ENCODE measurements at places on chromosomes 12 and 14.

- no peak for ATAC-seq
Measured at GRCh38 chr14:23252420-23253333, 14.9 kb downstream of the RNF212B start.

DNA sequence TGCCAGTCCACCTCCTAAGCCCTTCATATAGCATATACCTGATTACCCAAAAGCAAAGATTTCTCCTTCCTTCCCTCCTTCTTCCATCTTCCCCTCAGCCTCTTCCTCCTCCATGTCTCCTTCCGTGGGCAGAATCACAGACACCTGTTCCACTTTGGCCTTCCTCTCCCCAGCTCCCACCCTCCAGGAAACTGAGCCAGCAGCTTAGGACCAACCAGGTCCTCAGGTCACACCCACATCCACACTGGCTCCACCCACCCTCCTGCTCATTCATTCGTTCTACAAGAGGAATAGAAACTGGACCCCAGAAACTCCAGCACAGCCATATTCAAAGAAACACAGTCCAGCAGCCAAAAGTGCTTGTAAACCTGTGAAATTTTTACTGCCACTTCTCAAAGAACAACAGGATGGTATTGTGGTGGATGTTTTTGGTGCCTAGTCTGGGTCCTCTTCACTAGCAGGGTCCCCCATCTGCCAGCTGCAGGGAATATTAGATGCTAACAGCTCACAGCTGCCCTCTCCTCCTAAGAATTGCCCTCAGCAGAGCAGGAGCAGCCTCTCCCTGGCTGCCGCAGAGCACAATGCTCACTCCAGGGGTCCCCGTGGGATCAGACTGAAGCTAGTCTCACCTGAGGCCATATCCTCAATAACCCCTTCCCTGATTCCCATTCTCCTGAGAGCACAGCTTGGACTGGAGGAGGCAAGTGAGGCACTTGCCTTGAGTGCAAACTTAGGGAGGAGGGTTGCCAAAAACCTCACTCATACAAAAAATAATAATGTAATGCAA, 18.4 kb downstream of the CMKLR1 start:
- no peak for ATAC-seq

DNA sequence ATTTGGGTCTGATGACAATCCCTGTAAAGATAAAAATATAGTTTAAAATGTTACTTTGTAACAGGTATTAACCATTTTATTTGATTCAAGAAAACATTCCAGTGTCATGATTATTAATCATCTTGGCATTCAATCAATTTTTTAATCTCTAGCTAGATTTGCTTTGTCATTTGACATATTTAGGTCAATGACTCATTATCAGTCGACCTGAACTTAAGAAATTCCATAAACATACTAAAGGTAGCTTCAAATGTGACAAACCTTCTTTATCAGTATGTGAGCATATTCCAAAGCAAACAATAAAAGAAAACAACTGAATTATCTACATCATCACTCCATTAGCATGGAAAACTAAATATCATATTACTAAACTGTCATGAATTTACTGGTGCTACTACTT, 50.8 kb upstream of the CDKL1 start:
- no peak for ATAC-seq

- ATAC-seq, result no peak
Measured at GRCh38 chr12:54460317-54460923, 13.0 kb downstream of the GTSF1 start.

DNA sequence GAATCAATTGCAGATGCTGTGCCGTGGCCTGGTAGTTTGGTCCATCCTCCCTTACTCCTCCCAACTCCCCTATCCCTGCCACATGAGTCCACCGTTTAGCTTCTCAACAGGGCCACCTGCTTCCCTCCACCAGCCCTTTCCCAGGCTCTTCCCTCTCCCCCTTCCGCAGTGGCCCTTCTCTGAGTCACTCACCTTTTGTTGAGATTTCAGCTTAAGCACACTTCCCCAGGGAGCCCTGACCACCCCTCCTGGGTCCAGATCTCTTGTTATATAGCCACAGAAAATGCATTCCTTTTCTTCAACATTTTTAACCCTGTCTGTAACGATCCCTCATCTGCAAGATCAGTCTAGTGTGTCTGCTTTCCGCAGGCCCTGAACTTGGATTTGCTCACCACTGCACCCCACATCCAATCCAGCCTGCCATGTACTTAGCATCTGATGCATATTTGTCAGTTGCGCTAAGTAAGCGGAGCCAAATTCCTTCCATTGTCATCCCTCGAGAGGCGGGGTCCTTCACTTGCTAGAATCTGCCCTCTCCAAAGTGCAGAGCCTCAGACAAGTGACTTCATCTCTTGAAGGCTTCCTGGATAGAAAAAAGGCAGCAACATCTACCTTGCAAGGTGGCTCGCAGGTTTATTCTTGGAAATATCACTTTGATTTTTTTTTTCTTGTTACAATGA, 41.1 kb downstream of the TMEM63C start:
- no peak for ATAC-seq

- ATAC-seq, result peak; percentile 38
Measured at GRCh38 chr14:99274346-99275221, 2.6 kb upstream of the BCL11B start.

DNA sequence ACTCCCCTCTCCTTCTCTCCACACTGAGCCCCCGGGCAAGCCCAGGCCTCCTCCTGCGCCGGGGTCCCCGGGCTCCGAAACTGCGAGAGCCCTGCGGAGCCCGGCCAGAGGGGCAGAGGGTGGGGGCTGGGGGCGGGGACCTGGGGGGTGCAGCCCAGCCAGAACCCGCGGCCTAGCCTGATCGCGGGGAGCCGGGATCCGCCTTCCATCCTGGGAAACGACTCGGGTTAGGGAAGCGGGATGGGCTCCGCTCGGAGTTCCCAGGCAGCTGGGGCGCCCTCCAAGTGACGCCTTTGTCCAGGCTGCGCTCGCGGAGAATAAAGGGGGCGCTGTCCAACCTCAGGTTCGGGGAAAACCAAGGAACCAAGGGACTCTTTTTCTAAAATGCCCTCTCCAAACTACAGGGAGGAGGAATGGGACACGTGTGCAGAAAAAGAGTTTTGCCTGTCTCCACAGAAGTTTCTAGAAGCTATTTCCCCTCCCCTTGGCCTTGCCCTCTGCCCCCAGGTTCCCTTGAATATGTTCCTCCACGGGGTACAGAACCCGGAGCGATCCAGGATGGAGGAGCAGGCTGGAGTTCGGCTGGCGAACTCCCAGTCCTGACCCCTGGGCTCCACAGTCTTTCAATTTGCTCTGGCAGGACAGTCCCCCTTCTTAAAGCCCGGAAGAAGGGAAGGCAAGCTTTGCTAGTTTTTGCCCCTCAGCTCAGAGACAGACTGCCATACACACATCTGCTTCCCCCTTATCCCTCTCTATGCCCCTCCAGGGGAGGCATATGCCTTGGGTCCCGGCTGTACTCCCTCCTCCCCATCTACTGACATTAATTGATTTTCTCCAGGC, 13.9 kb downstream of the NKX2-1 start:
- no peak for ATAC-seq

DNA sequence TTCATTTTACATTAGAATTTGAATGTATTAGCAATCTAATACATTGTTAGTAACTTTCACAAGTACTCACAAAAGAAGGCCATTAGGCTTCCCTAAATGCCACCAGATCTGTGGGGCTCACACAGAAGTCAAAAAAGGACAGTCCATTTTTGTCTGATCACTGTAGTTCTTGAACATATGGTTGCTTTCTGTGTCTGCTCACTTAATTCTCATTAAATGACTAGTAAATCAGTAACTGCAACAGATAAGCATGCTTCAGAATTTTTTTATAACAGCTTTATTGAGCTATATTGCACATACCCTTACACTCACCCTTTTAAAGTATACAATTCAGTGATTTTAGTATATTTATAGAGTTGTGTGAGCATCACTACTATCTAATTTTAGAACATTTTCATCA, 71.4 kb downstream of the DENND5B start:
- no peak for ATAC-seq

- no peak for ATAC-seq
Measured at GRCh38 chr14:63224196-63224595, 20.0 kb downstream of the RHOJ start.

- ATAC-seq, result no peak
Measured at GRCh38 chr12:3172124-3173007, 95.2 kb downstream of the TSPAN9 start.

DNA sequence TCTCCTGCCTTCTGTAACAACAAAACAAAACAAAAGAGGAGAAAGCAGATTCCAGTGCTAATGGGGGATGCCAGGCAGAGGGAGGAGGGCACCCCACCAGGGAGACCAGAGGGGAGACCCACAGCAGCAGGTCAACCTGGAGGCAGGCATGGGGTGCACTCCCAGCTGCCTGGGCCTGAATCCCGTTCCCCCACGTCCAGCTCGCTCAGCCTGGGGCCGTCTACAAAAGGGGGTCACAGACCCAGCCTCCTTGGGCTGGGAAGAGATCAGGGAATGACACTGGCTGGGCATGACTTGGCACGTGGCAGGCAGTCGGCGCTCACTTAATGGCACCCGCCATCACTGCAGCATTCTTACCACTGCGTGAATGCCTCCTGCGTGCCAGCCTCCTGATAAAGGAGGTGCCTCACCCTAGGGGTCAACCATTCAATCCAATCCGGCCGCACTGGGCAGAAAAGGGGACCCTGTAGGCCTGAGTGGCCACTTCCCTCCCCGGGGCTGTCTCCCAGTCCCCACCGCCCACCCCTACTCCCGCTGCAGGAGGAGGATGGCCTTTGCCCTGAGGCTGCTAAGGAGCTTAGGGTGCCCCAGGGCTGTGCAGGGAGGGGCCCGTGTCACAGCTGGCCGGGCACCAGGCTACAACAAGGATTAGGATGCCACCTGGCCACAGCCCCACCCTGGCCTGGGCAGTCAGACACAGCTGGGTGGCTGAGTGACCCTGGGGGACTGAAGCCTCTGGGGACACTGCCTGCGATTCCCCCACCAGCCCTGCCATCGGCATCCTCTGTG, 87.5 kb downstream of the NCOR2 start:
- ATAC-seq, result peak; percentile 29

- ATAC-seq, result no peak
Measured at GRCh38 chr14:76267322-76268046, 108.5 kb upstream of the ESRRB start.

DNA sequence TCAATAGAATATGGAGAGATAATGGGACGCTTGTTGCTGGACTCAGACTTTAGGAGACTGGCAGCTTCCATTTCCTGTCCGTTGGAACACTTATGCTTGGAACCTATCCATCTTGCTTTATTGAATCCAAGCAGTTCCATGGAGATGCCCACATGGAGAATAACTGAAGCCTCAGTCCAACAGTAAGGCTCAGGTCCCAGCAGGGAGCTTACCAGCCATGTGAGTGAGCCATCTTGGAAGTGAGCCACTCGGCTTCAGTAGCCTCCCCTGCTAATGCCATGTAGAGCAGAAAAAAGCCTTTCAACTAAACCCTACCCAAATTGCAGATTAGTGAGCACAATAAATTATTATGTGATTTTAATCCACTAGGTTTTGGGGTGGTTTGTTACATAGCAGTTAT, 538.8 kb upstream of the STXBP6 start:
- ATAC-seq, result no peak

DNA sequence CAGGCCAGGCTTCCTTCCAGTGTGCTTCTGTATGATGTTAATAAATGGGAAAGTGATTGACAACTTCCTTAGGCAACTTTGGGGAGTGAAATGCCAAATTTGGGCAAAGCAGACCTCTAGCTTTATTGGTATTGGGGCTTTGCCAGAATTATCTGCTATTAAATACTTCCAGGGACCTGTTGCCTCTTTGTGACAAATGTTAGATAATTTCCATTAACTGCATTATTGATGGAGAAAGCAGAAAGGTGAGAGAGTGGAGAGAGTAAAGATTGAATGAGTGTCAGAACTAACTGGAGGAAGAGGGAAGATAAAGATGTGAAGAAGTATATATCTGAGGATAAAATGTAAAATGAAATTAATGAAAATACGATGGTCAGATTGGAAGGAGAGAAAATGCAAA, 94.5 kb downstream of the CACNA1C start:
- no peak for ATAC-seq

DNA sequence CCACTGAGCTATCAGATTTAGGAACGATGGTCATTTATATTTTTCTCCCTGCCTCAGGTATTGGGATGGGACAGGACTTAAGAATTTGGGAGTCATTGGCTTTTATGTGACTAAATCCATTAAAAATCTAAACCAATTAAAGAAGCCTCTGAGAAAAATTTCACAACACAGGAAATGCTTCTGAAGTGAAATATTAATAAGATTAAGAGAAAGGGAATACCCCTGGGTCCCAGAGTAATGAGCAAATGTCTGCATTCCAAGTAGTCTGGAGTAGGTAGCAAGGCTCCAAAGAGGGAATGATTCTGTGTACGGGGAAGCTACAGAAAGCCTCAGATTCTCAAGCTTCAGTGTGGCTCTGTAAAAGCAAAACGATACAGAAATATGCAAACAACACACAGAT, 707 bp upstream of the MED6 start:
- ATAC-seq, result no peak

- no peak for ATAC-seq
Measured at GRCh38 chr14:59337141-59337611, 128.0 kb downstream of the GPR135 start.

GRCh38 chr12:132389526-132390286, 60.3 kb upstream of the GALNT9 start:
- no peak for ATAC-seq

GRCh38 chr12:1965916-1966315, 38.3 kb downstream of the DCP1B start:
- no peak for ATAC-seq

DNA sequence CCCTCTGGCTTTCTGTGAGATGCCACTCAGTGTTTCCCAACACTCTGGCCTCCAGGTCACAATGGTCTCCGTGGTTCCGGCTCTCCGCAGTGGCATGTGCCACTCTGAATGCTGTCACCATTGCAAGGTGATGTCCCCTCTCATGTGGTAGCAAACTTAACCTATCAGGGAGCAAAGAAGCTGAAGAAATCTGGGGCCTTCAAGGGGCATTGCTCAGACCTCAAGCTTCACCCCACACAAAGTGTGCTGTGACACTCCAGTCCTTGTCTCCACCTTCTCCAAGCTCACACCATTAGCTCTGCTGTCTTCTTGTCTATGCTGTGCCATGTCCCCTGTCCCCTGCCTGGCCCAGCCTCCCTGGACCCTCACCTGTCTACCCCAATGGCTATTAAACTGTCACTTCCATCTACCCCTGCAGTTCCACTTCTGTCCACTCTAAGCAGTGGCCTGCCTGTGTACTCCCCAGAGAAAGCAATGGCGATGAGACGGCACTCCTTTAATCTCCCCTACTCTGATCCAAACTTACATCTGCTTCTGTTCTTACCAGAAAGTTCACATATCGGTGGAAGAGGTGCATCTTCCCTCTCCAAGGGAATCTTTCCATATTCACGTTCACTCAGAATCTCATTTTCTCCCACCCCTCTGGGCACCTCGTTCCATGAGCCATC, 93.7 kb downstream of the DHRS2 start:
- no peak for ATAC-seq

- ATAC-seq, result no peak
Measured at GRCh38 chr14:33370426-33370825, 431.7 kb downstream of the NPAS3 start.

DNA sequence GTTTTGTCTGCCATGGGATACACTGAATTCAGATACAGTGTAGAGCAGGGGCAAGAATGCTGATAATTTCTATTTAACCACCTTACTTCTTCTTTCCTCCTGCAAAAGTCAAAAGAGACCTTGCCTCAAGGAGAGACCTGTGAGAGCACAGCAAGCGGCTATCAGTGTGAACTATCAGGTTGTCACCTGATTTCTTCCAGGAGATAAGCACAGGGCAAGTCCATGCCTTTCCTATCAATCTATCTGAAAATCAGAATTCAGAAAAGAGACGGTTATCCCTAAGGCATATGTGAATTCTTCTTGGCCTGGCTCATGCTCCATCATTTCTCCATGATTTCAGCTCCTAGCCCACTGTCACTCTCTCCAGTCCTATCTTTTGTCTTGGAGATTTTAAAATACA, 128.9 kb upstream of the CCND2 start:
- ATAC-seq, result no peak

GRCh38 chr12:98238515-98239130, 276.8 kb upstream of the TMPO start:
- ATAC-seq, result no peak
